ENCODE measurements at places on chromosomes 7 and 10.

- no peak for DNase-seq
These were observed 36.8 kb upstream of the FOXK1 start for GRCh38 chr7:4645246-4645645.

GRCh38 chr10:104077247-104077646 lies 8.4 kb downstream of the COL17A1 start:
- DNase-seq: no peak

GRCh38 chr7:151173386-151174245 lies 6.1 kb upstream of the GBX1 start:
- DNase-seq: no peak

GRCh38 chr7:128059143-128059988 lies 28.1 kb upstream of the LRRC4 start:
- DNase-seq: no peak

DNA sequence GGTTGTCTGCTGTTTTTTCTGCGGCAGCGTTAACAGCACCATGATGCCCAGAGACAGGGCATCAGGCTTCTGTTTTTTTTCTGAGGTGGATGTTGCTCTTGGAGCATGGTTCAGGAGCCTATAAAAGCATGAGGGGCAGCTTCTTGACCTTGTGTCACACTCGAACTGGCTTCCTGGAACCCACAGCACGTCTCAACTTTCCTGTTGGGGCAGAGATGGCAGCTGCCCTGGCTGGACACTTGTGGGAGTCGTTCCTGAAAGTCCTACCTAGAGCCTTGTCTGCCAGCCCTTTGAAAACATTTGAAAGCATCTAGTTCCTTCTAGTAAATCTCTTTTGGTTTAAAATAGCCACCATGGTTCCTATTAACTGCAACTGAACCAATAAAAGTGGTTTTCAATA lies 28.9 kb upstream of the PRKAG2 start:
- DNase-seq: no peak

- no peak for DNase-seq
These were observed 4.0 kb downstream of the EFCAB10 start for GRCh38 chr7:105577251-105577650.
